Pulmonary artery endothelial cell (primary cell): ENCODE measurements at places on chromosomes 3 and 15. TPM values are rescaled to one million over a fixed set of nuclear protein-coding genes. Genes with fewer than 3 reads are reported as not detected.

CRABP1 gene
- total RNA-seq = not detected in 2 replicates

CPNE4 gene
- not detected in 2 replicates for total RNA-seq

CEMIP gene
- total RNA-seq = 0.11 and 0.13 TPM in 2 replicates

GOLGA6L10 gene
- total RNA-seq = 0.20 and 0.92 TPM in 2 replicates

AHSG gene
- not detected in 2 replicates for total RNA-seq

CASR gene
- total RNA-seq = not detected in 2 replicates

BTLA gene
- not detected in 2 replicates for total RNA-seq

CLEC3B gene
- 0.11 and 0.26 TPM in 2 replicates for total RNA-seq

IL12A gene
- 0.40 and 2.0 TPM in 2 replicates for total RNA-seq

IL20RB gene
- 0.42 and 0.53 TPM in 2 replicates for total RNA-seq

OR5K2 gene
- not detected in 2 replicates for total RNA-seq

TRIM42 gene
- not detected in 2 replicates for total RNA-seq

UBR1 gene
- 25.7 and 39.5 TPM in 2 replicates for total RNA-seq

SYNM gene
- total RNA-seq = 5.9 and 10.2 TPM in 2 replicates

CHAC1 gene
- 2.9 and 4.7 TPM in 2 replicates for total RNA-seq

EPHB3 gene
- total RNA-seq = not detected in 2 replicates

TASOR gene
- total RNA-seq = 71.6 and 103 TPM in 2 replicates

TLR9 gene
- total RNA-seq = 0.04 TPM in 1 of 2 replicates, not detected in the other

DUOXA2 gene
- total RNA-seq = not detected in 2 replicates

HACD2 gene
- total RNA-seq = 18.6 and 29.4 TPM in 2 replicates

LRRN1 gene
- not detected in 2 replicates for total RNA-seq

IL17RC gene
- total RNA-seq = 18.3 and 18.7 TPM in 2 replicates

DLEC1 gene
- total RNA-seq = not detected in 2 replicates

TUSC7 gene
- total RNA-seq = not detected in 2 replicates

GLDN gene
- total RNA-seq = not detected in 2 replicates

FGD5 gene
- 79.7 and 84.3 TPM in 2 replicates for total RNA-seq

PRSS50 gene
- not detected in 2 replicates for total RNA-seq

NPAP1 gene
- not detected in 2 replicates for total RNA-seq

ILDR1 gene
- not detected in 2 replicates for total RNA-seq

GOLGA6L4 gene
- 0.60 and 0.92 TPM in 2 replicates for total RNA-seq

POPDC2 gene
- total RNA-seq = 0.07 and 0.11 TPM in 2 replicates

KIF7 gene
- 7.5 and 10.9 TPM in 2 replicates for total RNA-seq

ACKR2 gene
- total RNA-seq = not detected in 2 replicates

ATP10A gene
- not detected in 2 replicates for total RNA-seq

KLHL6 gene
- 5.7 and 7.7 TPM in 2 replicates for total RNA-seq

FETUB gene
- not detected in 2 replicates for total RNA-seq

HYPK gene
- total RNA-seq = 7.6 and 10.3 TPM in 2 replicates

WNT5A gene
- total RNA-seq = 0.04 and 0.07 TPM in 2 replicates

CEP97 gene
- total RNA-seq = 8.5 and 17.7 TPM in 2 replicates

ADCY5 gene
- 0.07 and 0.28 TPM in 2 replicates for total RNA-seq

CDHR4 gene
- total RNA-seq = not detected in 2 replicates

MKRN2OS gene
- not detected in 2 replicates for total RNA-seq

PGBD4 gene
- 1.1 and 1.7 TPM in 2 replicates for total RNA-seq

DNAJA4 gene
- 4.7 and 16.4 TPM in 2 replicates for total RNA-seq

MME gene
- 15.1 and 16.5 TPM in 2 replicates for total RNA-seq

CYP8B1 gene
- not detected in 2 replicates for total RNA-seq

XPC gene
- total RNA-seq = 44.0 and 45.8 TPM in 2 replicates

TMIE gene
- 0.18 and 0.46 TPM in 2 replicates for total RNA-seq

TTC21A gene
- total RNA-seq = 0.86 and 0.99 TPM in 2 replicates

FLNB gene
- 835 and 1,024 TPM in 2 replicates for total RNA-seq

EPHA6 gene
- total RNA-seq = not detected in 2 replicates

MESP1 gene
- total RNA-seq = 0.46 TPM in 2 replicates
